ENCODE measurements at places on chromosomes 5 and 9.

GRCh38 chr5:72238712-72239445, 81.2 kb downstream of the MRPS27 start:
- no peak for DNase-seq

- DNase-seq = no peak
Measured at GRCh38 chr5:12586406-12586805, 682.2 kb upstream of the CTNND2 start.

DNA sequence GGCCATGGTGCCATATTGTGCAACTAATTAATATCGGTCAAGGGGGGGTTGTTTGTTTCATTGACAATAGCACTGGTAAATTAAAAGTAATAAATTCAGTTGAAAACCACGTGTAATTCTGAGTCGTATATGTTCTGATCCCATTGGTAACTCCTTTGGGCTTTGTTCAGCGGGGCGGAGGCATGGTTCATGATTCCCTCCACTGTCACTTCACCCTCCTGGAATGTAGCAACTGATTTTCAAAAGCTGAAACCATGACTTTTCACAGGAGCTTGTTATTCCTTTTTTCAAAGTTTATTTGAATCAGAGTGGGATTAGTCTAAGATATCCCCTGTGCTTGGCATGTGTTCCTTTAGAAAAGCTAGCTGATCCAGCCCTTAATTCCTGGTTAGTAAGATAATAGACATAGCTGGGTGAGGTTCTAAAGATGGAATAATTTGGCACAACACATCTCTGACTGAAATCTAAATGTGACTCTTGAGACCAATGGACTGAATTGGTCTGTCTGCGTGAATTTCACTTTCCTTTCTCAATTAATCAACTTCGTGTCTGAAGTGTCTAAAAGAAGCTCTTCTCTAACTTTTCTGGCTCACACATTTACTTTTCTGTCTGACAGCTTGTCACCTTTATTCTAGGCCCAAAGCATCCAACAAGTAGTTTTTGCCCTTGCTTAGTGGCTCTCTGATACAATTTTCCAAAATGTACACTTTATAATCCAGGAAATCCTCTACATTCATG, 185.7 kb upstream of the VCAN start:
- DNase-seq = no peak

DNA sequence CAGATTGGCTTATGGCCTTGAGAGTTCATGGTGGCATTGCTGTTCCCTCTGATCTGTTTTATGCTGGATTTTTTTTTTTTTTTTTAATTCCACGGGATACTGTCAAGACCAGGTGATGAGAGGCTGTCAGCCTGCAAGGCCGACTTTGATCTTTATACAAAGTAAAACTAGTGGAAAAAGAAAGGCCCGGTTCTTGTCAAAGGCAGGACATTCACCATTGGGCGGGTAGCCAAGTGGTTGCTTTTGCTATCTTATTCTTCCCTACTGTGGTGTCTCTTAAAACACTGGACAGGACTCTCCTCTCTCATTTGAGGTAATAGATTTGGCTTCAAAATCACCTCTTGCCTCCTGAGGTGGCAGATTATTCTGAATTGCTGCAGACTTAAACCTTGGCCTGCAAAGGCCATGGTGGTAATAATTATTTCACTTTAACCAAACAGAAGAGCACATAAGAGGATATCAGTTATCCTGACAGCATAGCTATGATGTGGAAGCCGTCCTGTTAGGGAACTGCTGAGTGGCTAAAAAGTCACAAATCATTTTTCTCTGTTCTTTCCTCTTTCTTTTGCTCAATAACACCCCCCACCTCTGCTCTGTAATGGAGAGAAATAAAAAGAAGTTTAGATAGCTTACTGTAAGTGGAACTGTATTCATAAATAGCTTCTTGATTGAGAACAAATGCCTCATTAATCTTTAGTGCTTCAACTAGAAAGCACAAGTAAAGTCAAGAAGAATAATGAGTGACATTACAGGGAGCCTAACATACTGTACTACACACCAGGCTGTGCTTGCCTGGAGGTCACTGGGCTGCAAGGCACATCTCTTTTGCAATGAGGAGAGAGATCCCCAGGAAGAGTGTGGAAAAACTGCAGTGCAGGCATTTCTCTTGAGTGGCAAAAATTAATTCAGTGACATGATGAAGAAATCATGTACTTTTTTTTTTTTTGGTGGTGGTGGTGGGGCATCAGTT, 275.6 kb downstream of the KDM4C start:
- DNase-seq = no peak

DNA sequence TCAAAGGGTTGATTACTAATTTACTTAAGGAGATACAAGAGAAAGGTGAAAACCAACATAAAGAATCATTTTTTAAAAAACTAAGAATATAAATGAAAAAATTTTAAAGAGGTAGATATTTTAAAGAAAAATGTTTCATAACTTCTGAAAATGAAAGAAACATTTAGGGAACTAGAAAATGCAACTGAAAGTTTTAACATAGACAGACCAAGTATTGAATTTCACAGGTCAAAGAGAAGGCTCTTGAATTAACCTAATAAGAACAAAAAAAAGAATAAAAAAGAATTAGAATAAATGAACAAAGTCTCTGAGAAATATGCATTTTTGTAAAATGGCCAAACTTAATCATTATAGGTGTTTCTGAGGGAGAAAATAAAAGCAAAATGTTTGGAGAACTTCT, 16.1 kb upstream of the FAM174A start:
- no peak for DNase-seq

GRCh38 chr9:113682297-113682771, 193.8 kb upstream of the ZNF618 start:
- DNase-seq = no peak

DNA sequence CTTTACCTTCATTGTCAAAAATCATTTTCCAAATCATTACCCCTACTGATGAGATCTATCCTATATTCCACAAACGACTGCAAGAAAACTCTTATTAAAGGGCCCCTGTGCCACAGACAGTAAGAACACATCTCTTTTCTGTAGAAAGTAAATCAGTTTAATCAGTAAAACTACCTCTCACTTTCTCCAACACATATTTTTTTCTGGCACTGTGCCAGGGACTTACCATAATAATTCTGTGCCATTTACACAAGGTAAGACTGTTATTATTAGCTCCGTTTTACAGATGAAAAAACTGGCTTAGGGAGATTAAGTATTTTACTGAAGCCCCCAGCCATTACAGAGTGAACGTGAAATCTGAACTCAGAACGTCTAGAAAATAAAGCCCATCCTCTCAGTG, 587.0 kb upstream of the COX7C start:
- no peak for DNase-seq

GRCh38 chr5:79023348-79023747, 38.2 kb upstream of the ARSB start:
- no peak for DNase-seq

GRCh38 chr5:41869151-41869723, 988 bp downstream of the OXCT1 start:
- peak; percentile 67 for DNase-seq

- no peak for DNase-seq
Measured at GRCh38 chr5:32461441-32462120, 17.0 kb upstream of the ZFR start.

GRCh38 chr5:132476876-132477781, 13.4 kb downstream of the IRF1 start:
- DNase-seq = peak; percentile 66

DNA sequence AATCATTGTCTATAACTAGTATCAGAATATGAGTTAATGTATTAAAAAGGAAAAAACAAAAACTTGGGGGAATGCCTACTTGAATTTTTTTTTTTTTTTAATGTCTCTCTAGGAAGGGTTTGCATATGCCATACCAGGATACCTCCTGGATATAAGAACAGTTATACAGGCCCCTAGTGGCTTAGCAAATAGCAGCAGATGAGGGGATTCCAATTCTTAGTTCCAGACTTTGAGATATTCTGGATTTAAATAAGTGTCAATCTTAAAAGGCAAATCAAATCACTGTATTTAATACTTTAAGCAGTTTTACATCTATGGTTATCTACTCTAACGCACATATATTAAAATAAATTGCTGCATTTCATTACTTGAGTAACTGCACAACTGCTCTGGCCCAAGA, 1055.5 kb upstream of the DMAC1 start:
- DNase-seq = no peak

DNA sequence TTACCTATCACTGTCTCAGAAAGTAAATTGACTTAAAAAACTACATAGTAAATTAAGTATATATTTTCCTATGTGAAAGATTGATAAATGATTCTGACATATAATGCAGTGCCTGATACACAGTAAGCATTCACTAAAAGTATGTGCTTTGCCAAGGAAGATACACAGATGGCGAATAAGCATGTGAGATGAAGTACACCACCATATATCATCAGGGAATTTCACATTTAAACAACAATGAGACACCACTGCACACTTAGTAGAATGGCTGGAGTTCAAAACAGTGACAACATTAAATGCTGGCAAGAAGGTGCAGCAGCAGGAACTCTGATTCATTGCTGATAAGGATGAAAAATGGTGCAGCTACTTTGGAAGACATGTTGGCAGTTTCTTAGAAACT, 1118.8 kb downstream of the DTWD2 start:
- no peak for DNase-seq

DNA sequence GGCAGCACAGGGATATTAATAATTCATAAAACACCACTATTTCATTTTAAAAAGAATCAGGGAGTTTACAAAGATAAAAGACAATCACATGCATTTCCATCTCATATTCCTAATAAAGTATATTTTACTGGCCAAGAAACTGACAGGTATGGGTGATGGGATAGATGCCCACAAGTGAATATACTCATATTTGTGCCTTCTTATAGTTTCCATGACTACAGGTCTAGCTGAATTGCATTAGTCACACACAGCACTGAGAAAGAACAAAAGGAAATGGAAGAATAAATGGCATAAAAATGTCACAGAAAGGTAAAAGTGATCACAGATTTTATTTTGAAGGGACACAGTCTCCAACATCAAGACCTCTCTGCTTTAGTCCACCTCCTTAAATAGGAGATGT, 193.5 kb downstream of the PLK2 start:
- no peak for DNase-seq

- DNase-seq = no peak
Measured at GRCh38 chr5:51095486-51095885, 287.8 kb upstream of the ISL1 start.

- DNase-seq = no peak
Measured at GRCh38 chr5:91122651-91123050, 260.5 kb downstream of the ARRDC3 start.

GRCh38 chr9:137067860-137068538, 2.4 kb downstream of the SAPCD2 start:
- DNase-seq = no peak

DNA sequence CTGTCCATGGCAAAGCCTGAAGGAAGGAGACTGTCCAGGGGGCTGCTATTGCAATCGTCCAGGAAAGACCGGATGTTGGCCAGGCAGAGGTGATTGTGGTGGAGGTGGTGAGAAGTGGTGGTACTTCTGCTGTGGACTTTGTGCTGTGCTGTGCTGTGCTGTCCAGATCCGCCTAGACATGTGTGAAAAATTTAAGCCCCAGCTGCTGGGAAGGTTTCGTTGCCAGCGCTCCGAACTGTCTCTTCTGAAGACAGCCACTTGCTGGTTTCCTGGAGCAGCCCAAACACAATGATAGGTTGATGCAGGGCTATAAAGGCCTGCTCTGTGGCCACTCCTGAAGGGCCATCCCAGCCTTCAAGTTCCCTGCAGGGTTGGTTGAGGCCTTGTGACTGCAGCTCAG, 223.0 kb upstream of the MPDZ start:
- no peak for DNase-seq

DNA sequence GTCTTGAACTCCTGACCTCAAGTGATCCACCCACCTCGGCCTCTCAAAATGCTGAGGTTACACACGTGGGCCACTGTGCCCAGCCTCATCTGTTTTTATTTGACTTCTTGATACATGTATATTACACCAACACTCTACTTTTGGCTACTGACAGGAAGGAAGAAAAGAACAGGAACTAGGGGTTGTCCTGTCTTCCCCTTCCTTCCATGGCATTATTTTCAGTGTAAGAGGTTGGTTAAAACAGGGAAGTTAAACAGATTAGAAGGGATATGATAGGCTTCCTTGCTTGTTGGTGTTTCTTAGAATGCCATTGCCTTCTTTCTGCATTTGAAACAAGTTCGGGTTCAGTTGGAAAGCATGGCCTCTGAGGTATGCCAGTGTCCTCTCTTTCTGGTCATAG, 312.8 kb downstream of the NDUFS4 start:
- no peak for DNase-seq

DNA sequence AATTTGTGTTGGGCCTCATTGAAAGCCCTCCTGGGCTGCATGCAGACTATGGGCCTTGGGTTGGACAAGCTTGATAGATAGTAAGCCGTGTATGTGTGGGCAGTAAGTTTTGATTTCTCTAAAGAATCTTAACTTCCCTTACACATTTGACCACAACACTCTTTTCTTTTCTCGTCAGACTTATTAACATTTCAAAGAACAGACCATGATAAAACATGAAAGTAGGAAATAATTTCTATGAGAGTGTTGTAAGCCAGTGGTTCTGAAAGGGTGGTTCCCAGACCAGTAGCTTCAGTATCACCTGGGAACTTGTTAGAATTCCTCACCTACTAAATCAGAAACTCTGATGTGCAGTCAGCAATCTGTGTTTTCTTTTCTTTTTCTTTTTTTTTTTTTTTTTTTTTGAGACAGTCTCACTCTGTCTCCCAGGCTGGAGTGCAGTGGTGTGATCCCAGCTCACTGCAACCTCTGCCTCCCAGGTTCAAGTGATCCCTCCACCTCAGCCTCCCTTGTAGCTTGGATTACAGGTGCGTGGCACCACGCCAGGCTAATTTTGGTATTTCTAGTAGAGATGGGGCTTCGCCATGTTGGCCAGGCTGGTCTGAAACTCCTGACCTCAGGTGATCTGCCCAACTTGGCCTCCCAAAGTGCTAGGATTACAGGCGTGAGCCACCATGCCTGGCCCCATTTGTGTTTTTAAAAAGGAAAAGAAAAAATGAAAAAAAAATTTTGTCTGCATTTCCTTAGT, 20.0 kb upstream of the GCNT1 start:
- DNase-seq = no peak

DNA sequence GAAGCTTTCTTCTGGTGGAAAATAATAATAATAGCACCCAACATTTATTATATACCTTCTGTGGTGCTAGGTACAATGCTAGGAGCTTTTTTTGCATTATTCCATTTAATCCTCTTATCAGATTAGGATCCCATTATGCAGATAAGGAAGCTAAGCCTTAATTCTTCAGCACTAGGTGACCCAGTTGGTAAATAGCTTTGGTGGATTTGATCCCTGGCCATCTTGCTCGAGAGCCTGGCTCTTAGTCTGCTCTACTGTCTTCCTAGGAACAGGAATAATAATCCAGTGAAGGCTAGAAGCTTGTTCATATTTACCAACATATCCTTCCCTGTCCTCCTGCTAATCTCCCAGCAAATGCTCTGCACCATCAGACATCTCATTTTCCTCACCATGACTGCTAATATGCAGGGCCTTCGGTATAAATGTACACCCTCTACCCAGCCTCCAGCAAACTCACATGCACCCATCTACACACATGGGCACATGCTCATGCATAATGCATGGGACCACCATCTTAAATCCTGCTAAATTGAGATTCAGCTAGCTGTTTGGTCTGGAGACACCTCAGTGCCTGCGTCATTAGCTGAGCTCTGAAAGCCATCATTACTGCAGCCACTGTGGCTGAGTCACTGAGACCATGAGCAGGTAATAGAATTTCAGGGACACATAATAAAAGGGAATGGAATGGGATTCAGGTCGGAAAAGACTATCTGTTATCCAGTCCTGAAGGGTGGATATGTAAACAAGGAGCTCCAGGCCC, 87.5 kb downstream of the TRIM32 start:
- DNase-seq = no peak
